NCI-H82 (cell line): ENCODE measurements at places on chromosomes 7 and 10.

GRCh38 chr10:44960088-44960460 lies 472 bp downstream of the RASSF4 start:
- no peak for DNase-seq

- no peak for DNase-seq
These were observed 235.9 kb downstream of the REEP3 start for GRCh38 chr10:63757067-63757466.

DNA sequence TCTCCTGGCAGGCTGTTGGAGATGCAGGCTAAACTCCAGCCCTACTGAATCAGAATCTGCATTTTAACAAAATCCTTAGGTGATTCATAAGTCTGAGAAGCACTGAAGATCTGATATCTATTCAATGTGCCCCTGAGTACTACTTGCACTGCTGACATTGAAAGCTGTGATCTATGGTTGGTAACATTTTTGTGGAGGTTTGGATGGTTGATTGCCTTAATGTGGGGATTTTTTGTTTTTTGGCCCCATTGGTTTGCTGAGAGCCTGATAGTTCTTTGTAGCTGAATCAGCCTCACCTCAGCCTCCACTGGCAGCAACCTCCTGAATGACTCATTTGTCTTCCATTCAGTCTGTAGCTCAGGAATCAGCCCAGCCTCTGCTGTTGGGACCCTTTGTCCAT lies 14.7 kb upstream of the LRRN3 start:
- no peak for DNase-seq

DNA sequence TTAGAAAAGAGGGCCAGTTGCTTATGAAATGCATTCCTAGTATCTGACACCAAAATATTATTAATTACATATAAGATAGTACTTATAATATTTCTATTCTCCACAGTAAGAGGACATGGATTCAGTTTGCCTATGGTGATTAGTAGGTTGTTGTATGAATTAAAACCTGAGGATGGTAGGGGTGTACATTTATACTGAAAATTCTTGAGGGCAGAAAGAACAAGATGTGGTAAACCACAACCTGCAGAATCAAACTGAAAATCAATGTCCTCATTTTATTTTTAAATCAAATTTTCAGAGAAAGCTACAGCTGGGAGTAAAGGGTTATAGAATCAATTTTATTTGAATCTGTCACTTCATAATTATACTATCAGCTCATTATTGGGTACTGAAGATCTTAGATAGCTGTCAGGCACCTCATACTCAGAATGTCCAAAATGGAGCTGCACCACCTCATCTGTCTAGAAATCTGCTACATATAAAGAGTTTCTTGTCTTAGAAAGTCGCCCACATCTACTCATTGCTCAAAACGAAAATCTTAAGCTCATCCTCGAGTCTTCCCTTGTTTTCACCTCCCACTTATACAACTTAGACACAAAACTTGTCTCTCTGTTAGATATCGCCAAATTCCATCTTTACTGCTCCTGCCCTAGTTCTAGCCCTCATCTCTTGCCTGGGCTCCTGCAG lies 65.4 kb downstream of the MYO3A start:
- no peak for DNase-seq

- no peak for DNase-seq
These were observed 304.2 kb downstream of the CDC14C start for GRCh38 chr7:49228426-49229098.

- DNase-seq = peak; percentile 60
These were observed 58.8 kb downstream of the INSIG1 start for GRCh38 chr7:155356323-155357105.

- DNase-seq = no peak
These were observed 60.2 kb upstream of the STEAP4 start for GRCh38 chr7:88366845-88367244.

- no peak for DNase-seq
These were observed 594 bp upstream of the RP9 start for GRCh38 chr7:33109758-33110238.

GRCh38 chr7:47413526-47414341 lies 168.2 kb downstream of the TNS3 start:
- DNase-seq = no peak

DNA sequence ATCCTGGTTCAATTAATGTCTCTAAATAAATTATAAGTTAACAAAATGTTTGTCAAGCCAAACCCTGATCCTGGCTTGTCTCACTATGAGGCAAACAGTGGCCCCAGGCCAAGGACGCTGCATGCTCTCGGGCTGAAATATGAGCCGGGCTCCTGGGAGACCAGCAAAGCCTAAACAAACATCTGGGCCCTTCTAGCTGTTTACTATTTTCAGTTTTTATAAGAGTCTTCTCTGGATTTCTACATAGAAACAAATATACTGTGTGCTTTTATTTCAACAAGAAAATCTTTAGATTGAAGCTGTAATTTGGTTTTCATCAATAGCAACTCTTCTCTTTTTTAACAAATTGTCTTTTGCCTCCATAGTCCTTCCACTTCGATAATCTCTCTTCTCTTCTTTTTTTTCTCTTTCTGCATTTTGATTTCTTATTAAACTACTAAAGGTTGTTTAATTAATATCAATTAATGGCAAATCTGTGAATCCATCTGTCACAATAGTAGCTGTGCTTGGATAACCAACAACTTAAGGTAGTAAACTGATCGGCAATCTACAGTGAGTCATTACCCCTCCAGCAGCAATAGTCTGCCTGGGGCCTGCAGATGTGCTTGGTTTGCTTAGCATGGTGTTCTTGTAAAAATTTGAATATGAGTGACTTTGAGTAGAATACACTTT lies 83.3 kb upstream of the DNAJC1 start:
- peak; percentile 44 for DNase-seq
